ENCODE measurements at places on chromosomes 7 and 10.

DNA sequence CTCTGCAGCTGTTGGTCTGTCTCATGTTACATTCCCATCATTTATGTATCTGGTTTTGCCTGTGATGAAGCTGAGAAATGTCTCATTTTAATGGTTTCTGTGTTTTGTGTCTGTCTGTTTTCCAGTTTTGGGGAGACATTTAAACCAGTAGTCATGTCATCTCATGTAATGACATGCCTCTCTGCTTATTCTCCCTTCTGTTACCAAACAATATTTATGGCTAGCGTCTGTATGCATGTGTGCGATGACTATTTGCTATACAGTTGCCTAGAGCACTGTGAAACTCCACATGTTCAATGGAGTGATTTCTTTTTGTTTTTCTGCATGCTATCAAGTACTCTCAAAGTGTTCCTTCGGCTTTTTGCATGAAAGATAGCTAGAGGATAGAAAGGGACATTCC, 132.0 kb downstream of the ST7 start:
- DNase-seq, result no peak

DNA sequence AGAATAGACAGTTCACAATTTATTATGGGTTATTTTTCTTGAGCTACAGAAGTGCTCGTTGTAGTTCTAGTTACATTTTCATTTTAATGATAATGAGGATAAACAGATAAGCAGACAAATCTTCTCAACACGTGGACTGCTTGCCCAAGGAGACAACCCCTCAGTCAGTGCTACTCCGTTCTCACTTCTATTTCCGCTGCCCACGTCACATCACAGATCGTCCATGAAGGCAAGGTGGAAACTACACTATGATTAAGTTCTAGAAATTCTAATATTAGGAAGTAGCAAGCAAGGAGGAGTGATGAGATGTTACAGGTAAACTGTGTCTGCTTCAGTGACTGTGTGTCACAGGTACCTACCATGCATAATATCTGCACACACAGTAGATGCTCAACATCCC, 210.5 kb downstream of the CHCHD3 start:
- no peak for DNase-seq

- no peak for DNase-seq
Observed at GRCh38 chr7:107785926-107786325, 17.1 kb downstream of the SLC26A3 start.

- DNase-seq, result no peak
Observed at GRCh38 chr10:26806557-26806956, 54.2 kb downstream of the ABI1 start.

DNA sequence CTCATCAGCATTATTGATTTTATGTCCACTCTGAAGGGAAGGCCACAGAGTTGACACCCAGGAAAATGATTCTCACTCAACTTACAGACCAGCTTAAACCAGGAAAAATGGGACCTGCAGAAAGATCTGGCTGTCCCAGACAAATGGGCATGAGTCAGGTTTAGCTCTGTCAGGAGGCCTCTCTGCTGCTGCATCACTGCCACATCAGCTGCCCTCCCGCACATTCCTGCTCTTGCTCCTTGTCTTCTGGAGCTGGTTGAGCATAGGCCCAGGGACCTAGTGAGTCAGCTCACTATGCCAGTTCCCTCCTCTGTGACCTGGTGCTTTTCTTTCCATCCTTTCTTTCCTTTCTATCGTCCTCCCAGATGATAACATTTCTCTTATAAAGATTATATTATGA, 18.8 kb upstream of the SMNDC1 start:
- no peak for DNase-seq

DNA sequence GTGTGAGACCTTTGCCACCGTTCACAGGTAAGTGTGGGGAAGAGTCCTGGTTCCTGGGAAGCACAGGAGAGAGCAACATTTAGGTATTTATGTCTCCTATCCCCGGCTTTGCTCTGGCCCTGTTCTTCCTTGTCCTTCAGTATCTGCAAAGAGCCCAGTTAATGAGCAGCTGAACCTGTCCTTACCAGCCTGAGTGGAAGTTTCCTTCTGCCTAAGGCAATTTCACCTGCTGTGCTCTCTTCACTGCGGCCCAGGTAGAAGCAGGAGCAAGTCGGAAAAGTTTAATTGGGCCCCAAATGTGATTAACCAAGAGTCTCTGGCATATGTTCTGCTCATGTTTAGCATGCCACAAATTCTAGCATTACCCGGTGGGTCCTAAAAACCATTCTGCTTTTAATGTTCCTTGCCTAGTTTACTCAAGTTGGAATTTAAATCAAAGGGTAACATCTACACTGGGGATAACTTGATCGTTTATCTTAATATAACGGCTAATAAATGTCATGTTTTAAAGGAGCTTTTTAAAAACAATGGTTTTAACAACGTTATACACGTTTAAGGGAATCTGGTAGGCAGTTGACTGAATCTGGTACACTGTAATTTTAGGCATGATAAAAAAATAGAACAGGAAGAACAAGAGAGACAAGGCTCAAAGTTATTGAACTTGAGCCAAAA, 817.1 kb downstream of the TYW1 start:
- no peak for DNase-seq

DNA sequence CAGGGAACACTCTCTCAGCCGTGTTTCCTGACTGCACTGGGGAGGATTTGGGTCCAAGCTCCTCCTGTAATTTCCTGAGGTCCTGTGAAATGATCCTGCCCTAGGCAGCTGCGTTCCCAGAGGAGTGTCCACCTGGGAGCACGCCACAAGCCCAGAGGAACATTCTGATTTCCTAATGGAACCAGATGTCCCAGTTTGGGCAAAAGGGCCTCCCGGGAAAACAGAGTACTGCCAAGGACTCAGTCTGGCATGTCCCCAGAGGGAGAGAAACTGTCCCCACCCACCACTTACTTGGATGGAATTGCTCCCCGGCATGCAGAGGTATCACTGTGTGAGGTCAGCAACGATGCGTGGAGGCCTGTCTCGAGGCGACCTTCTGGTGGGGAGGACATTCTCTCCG, 34.5 kb downstream of the ASB13 start:
- no peak for DNase-seq

- DNase-seq, result no peak
Observed at GRCh38 chr7:40899151-40899550, 764.3 kb downstream of the SUGCT start.

- DNase-seq, result no peak
Observed at GRCh38 chr7:2802101-2802500, 42.0 kb downstream of the GNA12 start.

DNA sequence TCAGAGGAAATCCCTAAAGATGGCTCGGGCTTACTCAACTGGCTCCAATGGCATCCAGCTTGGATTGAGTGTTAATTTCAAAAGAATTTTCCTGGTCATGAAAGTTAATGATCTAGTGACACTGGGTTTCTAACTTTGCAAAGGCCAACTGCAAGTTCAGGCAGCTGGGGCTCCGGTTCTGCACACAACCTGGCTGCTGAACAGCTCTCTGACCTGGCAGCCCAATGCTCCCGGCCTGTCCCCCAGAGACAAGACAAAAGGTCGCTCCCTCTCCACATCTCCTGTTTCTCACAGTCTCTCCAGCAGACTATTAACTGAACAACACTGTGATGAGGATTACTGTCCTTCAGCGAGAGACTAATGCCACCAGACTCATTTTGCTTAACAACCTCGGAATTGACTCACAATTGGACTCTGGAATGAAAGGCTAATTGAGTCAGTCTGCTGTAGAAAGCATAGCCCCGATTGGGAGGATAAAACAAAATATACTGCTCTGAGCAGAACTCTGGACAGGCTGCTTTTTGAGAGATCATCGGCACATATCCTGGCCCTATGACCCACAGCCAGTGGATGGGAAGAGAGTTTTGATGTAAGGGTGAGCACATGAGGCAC, 174.5 kb downstream of the GFRA1 start:
- DNase-seq, result no peak

- DNase-seq, result no peak
Observed at GRCh38 chr7:92714767-92715166, 121.6 kb downstream of the CDK6 start.

GRCh38 chr7:41711283-41712064, 8.6 kb upstream of the INHBA start:
- no peak for DNase-seq

DNA sequence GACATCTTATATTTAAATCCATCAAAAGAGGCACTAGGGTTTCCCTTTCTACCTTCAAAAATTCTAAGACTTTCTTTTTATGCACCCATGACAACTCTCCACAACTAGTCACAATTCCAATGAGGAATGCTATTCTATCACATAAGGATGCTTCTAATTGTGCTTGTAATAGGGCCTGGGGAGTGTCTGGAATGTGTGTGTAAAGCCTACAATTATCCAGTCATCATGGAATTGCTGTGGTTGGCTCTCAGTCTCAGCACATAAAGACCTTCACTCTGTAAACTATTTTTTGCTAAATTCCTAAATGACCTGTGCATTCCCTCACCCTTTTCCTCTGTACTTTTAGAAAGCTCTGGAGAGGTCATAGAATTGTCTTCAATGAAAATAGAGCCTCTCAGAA, 86.7 kb downstream of the EPDR1 start:
- no peak for DNase-seq

- DNase-seq, result no peak
Observed at GRCh38 chr7:102296514-102296913, 9.8 kb downstream of the SH2B2 start.

DNA sequence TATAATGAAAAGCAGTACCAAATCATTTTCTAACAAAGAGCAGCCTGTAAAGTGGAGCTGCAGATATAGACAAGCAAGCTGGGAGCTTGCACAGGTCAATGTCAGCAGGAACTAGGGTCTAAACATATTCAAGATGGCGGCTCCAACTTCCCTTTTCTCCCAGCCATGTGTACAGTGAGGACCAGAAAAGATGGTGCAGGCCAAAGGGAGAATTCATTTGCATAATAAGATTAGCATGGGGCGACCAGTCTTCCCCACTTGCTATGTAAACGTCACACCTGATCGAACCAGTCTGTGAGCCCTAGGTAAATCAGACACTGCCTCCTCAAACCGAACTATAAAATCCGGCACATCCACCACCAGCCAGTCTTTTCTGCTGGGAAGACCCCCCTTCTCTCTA, 4.4 kb upstream of the RAPGEF5 start:
- DNase-seq, result no peak

GRCh38 chr7:98254951-98255610, 3.0 kb upstream of the TECPR1 start:
- no peak for DNase-seq

DNA sequence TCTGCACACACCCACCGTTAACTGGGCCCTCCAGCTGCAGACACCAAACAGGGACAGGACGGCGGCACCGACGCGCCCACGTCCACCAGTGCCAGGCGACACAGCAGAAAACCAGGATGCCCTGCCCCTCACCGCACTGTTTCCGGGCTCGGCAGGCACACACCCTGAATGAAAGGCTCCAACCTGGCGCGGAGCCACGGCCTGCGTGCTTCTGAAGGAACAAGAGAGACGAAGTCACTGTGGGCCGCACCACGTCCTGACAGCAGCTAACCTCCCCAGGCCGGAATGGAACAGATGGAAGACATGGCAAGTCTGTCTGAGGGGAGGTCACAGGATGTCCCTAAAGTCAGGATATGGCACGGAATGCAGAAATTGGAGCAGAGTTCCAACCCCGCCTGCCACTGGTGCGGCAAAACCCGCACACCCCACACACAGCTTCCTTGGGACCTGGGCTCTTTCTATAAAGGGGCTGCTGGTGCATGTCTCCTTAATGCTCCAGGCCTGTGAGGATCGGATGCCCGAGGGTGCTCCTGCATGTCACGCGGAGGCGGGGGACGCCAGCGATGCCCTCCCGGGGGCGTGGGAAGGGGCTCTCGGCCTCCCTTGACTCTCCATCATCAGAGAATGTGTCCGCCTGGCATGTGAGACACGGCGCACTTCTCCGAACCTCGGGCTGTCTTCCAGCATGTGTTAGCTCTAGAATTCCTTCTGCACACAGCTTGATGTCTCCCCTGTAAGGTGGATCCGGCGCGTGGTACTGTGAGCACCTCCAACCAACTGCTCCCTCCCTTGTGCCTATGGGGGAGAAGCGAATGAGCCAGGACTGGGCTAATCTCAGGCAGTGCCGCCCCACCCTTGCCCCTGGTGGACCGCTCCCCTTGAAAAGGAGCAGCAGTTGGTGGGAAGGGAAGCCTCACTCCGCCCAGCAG, 3.9 kb upstream of the GPER1 start:
- DNase-seq, result no peak

DNA sequence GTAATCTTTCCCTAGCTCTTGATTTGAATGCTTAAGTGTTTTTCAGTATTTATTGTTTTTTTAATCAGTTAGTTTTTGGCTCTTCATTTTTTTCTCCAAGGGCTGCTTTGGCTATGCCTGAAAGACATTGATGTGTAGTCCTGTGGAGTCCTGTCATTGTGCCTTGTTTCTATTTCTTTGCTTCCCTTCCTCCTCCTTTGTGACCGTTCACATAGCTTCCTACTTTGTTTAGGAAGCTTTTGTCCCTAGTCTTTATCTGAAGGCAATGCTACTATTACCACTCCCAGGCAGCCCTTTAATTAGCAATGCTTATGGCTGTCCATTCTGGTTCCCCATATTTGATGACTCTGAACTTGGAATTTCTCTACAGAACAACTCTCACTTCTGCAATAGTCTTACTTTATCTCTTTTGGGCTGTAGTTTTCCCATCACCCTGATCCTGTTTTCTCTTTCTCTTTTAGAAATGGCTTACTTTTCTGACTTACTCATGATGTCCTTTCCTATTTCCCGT, 39.9 kb downstream of the ADCYAP1R1 start:
- DNase-seq, result no peak

DNA sequence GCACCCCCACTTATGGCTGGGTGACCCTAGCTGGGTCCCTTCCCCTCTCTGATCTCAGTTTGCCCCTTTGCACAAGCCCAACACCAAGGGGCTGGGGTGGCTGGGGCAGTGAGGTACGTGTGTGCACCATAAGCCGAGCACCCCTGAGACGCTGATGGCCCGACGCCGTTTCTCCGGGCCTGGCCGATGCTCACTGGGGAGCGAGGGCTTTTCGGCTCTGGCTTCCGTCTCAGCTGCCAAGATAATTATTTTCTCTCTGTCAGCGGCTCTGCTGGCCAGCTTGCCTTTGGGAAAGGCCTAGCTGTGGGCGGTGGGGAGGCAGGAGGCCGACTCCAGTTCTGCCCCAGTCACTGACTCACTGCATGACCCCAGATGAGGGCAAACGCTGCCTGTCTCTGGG, 91.0 kb downstream of the ZMIZ1 start:
- no peak for DNase-seq

DNA sequence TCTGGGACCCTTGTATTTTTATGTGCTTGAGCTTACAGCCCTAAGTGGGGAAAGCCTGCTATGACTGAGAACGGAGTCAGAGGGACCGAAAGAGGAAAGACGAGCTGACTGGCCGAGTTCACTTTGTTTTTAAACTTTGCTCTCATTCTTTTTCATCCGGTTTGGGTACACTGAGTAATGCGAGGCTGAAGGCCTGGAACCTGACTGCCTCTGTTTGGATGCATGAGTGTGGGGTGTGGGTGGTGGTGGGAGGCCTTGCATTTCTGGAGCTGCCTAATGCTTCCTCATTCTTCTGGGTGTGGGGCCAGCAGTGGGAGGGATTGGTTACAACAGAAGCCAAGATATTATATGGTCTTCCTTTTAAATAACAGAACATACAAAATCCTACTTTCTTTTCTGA, 155.5 kb downstream of the BUB3 start:
- no peak for DNase-seq

GRCh38 chr10:35434533-35434932, 98.2 kb downstream of the CCNY start:
- DNase-seq, result no peak

Measured in activated CD4-positive, alpha-beta T cell treated with anti-CD3 and anti-CD28 coated beads, Interleukin-2, amount 50 U/mL, for 48 hours (primary cell).